ENCODE measurements at places on chromosomes 12 and 14. TPM values are rescaled to one million over a fixed set of nuclear protein-coding genes. Genes with fewer than 3 reads are reported as not detected.

The STXBP6 gene
- total RNA-seq, result 12.6 TPM

The ACOT6 gene
- total RNA-seq, result not detected

The RHOJ gene
- 11.1 TPM for total RNA-seq

The SDR9C7 gene
- not detected for total RNA-seq

The NR4A1 gene
- 390 TPM for total RNA-seq

The KRT82 gene
- total RNA-seq, result not detected

The CDCA3 gene
- 19.4 TPM for total RNA-seq

The STAT2 gene
- total RNA-seq, result 163 TPM

The LMNTD1 gene
- not detected for total RNA-seq

The SLC7A8 gene
- 41.4 TPM for total RNA-seq

- no peak for DNase-seq
Measured at GRCh38 chr14:81311141-81311540, 89.0 kb downstream of the STON2 start.

GRCh38 chr12:15700595-15700994 is 88.6 kb downstream of the EPS8 start:
- DNase-seq, result no peak

- DNase-seq, result no peak
Measured at GRCh38 chr14:103708750-103709187, 6.5 kb downstream of the XRCC3 start.

DNA sequence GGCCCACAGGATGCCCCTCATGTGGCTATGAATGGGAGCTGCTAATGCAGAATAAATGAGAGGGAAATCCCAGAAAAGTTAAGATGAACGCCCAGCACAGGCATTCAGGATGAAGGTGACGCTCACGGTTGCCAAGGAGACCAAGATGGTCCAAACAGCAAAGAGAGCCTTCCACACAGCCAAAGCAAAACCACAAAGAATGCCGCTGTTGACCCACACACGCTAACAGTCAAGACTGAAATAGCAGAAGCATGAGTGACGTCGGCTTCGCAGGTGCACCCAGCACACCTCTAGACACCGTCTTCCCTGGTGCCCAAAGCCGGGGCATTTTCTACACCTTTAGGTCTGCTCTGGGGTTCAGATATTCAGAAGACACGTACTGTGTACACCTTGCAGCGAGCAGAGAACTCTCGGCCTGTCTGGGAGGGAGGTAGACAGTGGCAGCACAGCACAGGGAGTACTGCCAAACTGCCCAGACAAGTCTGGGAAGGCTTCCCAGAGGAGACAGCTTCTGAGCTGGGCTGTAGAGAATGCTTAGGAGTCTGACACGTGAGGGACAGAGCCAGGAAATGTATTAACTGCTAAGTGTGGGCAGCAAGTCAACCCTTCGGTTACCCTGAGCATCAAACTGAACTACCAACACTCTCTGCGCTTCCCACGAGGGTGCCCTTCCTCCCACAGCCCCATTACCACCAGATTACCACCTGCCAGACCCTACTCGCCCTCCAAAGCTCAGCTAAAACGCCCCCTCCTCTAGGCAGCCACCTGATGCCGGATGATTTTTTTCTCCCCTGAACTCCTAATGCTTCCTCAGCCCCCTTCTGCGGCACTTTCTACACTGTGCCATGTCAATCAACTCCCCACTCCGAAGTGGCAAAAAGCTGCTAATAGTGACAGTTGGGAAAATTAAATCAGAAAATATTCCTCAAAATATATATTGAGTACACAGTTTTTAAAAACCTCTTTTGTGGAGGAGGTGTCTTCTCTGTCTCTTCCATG is 50.1 kb downstream of the CCDC88C start:
- no peak for DNase-seq

DNA sequence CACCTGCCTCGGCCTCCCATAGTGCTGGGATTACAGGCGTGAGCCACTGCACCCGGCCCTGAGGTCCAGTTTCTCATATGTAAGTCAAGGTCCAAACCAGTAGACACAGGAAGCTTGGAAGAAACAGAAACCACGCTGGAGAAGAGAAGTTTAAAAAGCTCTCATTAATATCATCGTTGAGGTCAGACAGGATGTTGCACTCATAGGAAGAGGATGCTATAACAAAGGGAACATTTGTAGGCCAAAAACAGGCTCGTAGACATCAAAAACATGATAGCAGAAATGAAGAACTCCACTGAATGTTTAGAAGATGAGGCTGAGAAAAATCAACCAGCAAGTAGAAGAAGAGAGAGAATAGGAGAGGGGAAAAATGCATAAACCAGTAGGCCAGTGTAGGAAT is 46.8 kb downstream of the ACACB start:
- no peak for DNase-seq

- DNase-seq, result no peak
Measured at GRCh38 chr12:18476861-18477260, 215.5 kb downstream of the PIK3C2G start.

- DNase-seq, result no peak
Measured at GRCh38 chr12:131345521-131346436, 365.1 kb upstream of the SFSWAP start.

GRCh38 chr12:116718655-116719454 is 19.0 kb downstream of the SPRING1 start:
- DNase-seq, result no peak

DNA sequence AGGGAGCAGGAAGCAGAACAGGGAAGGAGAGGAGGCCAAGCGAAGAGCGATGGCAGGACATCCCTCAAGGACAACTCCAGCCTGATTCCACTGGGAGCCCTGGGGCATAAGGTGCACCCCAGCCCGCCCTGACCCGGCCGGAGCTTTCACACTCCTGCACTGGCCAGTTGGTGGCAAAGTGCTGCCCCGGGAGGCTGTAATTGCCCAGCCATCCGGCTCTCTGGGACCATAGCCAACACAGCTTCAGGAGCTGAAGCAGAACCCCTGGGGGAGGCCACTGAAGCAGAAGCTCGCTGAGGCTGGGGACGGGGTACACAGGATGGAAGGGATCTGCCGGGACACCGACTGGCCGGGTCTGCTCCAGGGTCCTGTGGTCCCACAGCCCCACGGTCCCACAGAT is 41.9 kb upstream of the BEGAIN start:
- no peak for DNase-seq

DNA sequence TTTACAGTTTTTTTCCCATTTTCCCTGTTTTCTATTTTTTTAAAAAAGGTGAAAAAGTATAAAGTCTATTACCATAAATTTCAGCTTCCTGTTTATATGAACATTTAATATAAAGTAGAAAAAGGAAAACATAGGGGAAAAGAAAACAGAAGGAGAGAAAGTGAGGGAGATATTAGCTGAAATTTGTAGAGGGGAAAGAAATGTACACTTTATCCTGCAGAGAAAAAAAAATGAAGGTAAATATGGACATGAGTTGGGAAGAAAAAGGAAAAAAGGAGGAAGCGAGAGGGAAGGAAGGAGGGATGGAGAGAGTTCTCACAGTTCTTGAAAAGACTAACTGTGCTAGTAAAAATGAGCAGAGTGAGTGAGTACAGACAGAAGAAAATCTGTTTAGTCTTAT is 91.6 kb upstream of the BTG1 start:
- no peak for DNase-seq

- DNase-seq, result no peak
Measured at GRCh38 chr12:131049549-131050339, 96.0 kb downstream of the ADGRD1 start.

DNA sequence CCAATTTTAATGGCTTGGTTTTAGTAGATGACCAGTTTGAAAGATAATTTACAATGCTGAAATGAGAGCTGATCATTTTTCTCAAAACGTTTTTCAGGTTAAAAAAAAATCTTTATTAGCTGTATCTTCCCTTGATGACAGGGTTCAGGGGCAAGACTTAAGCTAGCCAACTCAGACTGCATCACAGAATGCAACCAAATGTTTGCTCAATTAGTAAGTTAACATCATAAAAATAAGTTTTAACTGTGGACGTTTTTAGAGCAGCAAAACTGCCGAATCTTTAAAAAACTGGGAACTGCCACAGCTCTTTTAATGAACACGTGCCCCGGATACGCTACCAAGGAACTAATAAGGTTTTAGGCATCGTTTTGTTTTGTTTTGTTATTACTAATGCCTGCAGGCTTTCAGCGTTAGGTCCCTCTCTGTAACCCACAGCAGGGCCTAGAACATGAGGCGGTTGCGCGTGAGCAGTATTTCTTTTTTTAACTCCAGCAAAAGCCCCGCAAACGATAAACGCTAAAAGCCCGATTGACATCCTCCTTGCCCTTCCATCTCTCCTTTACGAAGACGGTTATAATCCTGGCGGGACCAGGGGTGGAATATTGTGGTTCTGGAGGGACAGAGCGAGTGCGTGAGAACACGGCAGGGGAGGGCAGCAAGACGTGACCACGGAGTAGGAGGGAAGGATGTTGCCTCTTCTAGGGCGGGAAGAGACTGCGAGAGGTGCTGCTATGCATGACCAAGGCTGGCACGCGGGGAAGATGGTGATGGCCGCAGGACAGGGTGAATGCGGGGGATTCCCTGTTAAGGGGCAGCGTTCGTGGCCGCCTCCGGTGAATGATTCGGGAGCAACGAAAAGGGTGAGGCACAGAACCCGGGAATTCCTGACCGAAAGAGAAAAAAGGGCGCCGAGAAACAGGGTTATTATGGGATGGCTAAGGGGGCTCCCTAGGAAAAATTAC is 652 bp downstream of the SUPT16H start:
- no peak for DNase-seq

DNA sequence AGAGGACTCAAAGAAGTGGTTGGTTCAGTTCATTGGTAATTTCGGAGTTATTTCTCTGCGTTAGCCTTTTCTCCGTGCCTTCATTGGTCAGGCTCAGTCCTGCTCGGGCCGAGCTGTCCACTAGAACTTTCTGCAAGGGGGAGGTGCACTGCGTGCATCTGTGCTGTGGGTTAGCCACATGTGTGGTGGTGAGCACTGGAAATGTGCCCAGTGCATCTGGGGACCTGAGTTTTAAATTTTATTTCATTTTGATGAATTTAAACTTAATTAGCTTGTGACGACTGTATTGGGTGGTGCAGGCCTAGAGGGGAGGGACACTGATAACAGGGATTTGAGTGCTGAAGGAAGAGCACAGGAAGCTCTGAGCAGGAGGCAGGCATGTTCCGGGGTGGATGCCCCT is 24.5 kb downstream of the SETD1B start:
- DNase-seq, result no peak

DNA sequence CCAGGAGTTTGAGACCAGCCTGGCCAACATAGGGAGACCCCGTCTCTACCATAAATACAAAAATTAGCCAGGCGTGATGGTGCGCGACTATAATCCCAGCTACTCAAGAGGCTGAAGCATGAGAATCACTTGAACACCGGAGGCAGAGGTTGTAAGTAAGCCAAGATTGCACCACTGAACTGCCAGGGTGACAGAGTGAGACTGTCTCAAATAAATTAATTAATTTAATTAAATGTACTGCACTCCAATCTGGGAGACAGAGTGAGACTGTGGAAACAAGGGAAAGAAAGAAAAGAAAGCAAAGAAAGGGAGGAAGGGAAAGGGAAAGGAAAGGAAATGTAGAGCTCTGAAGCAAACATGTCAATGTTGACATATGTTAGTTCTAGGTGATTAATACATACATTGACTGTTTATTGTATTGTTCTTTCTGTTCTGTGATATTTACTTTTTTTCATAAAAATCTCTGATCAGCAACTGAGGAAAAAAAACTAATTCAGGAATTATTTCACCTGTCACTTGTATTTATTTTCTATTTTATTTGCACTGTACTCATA is 99.6 kb downstream of the DENND5B start:
- no peak for DNase-seq

GRCh38 chr14:28482251-28483040 is 284.1 kb upstream of the FOXG1 start:
- no peak for DNase-seq

GRCh38 chr12:18457362-18457761 is 196.0 kb downstream of the PIK3C2G start:
- DNase-seq, result no peak

DNA sequence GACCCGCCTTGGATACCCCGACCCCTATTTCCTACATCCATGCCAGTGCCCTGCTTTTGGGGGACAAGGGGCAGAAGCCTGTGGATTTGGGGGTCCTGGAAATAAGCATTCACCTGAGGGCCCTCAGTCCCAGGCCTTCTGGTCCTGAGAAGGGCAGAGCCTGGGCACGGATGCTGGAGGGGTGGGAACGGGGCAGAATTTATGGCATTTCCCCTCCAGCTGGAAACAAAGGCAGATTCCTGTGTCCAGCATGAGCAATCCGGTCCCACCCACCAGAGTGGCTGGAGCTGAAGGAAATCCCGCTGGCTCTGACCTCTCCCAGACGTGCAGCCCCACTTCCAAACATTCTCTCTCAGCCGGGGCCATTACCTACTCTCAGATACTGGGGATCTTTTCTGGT is 9.3 kb downstream of the ANKRD33 start:
- no peak for DNase-seq

- no peak for DNase-seq
Measured at GRCh38 chr14:73209953-73210352, 27.4 kb upstream of the PAPLN start.

DNA sequence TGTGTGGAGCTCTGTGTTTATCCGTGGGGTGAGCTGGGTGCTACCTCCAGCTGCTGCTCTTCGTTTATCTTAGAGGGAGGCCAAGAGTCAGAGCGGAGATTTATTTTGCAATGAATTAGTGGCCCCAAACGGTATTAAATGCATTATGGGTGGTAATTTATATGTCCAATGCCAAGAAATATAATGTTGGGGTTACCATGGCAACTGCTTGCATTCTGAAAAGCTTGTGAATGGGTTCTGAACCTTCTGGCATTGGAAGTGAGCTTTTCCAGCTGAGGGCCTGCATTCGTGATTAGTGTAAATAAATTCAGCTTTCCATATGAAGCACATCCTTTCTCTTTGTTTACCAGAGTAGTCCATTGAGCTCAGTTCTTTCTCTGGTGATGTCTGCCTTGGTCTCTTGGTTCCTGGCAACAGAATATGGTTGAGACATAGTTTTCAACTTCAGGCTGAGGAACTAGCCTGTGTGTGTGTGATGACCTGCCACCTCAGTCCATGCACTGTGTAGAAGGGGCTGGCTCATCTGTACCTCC is 51.8 kb downstream of the TRAF3 start:
- DNase-seq, result no peak

Data from tibial nerve (tissue), 4 donors.